ENCODE measurements at places on chromosomes 4 and X.
A peak's percentile ranks its signal among the peaks of the same experiment; 100 is the strongest.

DNA sequence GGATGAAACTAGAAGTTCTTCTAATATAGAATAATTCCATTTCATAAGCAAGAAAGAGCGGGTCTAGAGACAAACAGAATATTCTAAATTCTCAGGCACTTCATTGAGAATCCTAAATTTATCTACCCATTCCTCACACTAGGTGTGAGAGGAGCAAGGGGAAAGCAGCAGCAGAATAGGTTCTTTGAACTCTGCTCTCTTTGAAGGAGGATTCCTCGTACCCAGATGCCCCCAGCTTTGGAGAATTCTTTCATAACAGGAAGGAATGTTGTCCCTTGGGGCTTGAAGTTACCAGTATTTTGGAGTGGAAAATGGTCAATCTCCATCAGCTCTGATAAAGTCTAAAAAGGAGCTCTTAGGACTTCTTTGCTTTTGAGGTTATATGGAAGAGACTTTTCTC lies 59.7 kb upstream of the RASGEF1B start:
- DNase-seq = no peak

DNA sequence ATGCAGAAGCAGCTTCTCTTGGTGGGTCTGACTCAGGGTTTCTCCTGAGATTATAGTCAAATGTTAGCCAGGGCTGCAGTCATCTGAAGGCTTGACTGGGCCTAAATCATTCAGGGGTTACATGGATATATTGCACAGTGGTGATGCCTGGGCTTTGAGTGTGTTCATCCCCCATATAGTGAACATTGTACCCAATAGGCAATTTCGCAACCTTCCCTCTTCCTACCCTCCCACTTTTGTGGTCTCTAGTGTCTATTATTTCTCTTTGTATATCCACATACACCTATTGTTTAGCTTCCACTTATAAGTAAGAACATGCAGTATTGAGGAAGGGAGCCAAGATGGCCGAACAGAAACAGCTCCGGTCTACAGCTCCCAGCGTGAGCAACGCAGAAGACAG lies 90.3 kb upstream of the CAMK2D start:
- DNase-seq = no peak

GRCh38 chr4:921830-922331 lies 10.2 kb downstream of the GAK start:
- peak; percentile 87 for DNase-seq

DNA sequence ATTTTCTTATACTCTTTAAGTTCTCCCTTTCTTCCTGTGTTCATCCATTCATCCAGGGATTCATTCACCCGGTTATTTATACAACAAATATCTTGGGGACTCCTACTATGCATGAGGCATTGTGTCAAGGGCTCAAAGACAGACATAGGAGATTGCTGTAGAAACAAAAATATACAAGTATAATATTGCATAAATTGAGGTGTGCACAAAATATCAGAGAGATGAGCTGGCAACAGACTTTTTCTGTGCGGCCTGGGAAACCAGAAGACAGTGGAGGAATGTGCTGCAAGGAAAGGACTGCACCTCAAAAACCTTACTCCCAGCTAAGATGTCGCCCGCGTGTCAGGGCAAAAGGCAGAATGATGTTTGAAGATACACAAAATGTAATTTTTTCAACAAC lies 9.6 kb downstream of the OTOP1 start:
- no peak for DNase-seq

DNA sequence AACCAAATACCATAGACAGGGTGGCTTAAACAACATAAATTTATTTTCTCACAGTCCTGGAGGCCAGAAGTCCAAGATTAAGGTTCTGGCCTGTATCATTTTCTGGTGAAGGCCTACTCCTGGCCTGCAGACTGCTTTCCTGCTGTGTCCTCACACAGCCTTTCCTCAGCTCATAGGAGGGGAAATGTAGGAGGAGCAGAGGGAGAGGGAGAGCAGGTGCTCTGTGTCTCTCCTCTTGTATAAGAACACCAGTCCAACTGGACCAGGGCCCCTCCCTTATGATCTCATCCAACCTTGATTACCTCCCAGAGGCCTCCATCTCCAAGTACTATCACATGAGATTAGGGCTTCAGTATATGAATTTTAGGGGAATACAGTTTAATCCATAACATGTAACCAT lies 34.3 kb downstream of the RAPGEF2 start:
- DNase-seq = no peak
